ENCODE measurements at places on chromosomes 16 and 17.

GRCh38 chr16:59510008-59510424, 775.9 kb upstream of the GOT2 start:
- no peak for DNase-seq

GRCh38 chr17:49819138-49819537, 28.7 kb downstream of the TAC4 start:
- no peak for DNase-seq

GRCh38 chr16:11481987-11482386, 104.7 kb downstream of the LITAF start:
- DNase-seq, result no peak

DNA sequence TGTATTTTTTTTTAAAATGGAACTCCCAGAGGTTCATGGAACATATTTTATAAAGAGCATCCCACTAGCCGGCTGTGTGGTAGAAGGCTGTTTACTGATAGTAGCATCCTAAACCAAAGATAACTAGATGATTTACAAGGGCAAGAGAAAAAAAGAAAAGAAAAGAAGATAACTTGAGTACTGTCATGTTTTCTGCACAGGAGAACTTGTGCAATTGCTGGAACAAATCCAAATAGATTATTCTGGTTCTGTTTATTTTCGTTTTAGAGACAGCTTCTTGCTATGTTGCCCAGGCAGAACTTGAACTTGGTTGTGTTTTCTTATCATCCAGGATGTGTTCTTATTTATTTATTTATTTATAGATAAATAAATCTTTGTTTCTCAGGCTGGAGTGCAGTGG, 20.9 kb upstream of the PPM1D start:
- no peak for DNase-seq

DNA sequence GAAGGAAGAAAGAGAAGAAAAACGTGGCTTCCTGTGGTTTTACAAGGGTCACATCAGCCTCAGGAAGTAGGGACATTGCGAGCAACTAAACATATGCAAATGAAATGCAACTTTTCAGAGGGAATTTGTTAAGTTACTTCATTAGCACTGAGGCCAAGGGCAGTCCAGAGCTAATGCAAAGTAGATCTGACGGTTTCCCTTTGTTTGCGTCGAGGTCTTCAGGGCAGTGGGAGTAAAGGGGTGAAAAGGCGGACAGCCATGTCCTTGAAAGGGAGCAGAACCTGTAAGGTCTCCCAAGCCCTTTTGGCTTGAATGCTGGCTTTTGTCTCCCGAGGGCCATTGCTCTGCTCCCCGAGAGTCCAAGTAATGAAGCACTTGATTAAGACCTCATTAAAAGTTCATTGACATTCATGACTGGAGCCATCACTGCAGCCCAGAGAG, 85.0 kb downstream of the PMP22 start:
- DNase-seq, result no peak

DNA sequence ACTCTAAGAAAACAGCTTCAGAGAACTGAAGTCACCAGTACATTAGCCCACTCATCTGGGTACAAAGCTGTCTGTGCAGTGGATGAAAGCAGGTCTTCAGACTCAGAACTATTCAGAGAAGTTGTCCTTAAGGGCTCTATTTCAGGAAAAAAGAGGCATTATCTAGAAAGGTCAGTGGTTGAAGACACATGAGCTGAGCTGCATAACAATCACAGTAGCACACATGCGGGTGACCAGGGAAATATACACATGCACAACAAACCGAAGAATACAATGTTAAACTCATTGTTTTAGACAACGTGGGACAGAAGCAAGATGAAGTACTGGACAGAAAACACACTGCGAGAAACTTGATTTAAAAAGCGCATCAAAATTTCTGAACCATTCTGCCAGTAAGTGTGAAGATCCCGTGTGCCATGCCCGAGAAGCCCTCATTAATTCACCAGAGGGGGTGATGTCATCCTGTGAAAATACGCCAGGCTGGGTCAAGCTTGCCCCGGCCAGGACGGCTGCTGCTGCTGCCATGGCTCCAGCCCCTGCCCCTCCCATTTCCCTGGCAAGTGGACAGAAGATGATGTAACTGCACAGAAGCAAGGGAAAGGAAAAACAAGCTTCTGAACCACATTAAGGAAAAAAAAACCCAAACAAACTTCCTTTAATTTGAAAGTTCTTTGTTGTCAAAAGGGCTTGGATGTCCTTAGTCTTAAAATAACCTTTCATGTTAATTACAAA, 10.1 kb downstream of the DYNC1LI2 start:
- DNase-seq, result no peak

- DNase-seq, result no peak
Observed at GRCh38 chr17:31838636-31839225, 20.3 kb downstream of the COPRS start.
